Stimulated activated naive CD4-positive, alpha-beta T cell treated with Interleukin-2 at 50 U/mL for 16 hours (primary cell): ENCODE measurements at places on chromosomes 1 and 21.

DNA sequence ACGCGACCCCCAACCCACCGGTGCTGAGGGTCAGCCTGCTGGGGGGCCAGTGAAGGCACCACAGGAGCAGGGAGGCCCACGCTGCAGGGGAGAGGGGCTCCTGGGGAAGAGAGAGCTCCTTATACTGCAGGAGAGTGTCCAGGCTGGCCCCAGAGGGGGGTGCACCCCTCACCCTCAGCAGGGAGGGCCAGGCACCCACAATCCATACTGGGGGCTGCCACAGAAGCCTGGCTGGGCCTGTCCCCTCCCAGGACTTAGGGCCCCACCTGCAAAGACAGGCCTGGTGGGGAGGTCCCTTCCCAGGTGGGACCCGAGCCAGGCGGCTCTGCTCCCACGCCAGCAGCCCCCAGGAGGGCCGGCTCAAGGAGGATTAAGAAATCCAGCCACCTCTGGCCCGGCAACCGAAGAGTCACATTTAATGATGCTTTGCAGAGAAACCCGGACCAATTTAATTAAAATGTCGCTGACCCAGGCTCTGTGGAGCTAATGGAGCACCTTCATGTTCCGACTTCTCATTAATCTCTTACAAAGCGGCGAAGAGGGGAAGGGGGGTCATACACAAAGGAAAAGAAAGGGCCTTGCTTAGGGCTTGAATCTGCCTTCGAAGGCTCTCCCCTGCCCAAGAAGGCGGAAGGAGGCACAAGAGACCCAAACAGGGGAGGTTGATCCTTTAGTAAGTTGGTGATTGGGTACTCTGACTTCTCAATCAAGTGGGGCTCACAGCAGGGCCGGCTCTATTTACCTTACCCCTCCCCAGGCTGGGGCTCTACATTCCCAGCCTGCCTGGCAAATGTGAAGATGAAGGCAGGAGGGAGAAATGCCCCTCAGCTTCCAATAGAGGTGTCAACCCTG, 25.0 kb downstream of the WNT9A start:
- DNase-seq, result no peak

DNA sequence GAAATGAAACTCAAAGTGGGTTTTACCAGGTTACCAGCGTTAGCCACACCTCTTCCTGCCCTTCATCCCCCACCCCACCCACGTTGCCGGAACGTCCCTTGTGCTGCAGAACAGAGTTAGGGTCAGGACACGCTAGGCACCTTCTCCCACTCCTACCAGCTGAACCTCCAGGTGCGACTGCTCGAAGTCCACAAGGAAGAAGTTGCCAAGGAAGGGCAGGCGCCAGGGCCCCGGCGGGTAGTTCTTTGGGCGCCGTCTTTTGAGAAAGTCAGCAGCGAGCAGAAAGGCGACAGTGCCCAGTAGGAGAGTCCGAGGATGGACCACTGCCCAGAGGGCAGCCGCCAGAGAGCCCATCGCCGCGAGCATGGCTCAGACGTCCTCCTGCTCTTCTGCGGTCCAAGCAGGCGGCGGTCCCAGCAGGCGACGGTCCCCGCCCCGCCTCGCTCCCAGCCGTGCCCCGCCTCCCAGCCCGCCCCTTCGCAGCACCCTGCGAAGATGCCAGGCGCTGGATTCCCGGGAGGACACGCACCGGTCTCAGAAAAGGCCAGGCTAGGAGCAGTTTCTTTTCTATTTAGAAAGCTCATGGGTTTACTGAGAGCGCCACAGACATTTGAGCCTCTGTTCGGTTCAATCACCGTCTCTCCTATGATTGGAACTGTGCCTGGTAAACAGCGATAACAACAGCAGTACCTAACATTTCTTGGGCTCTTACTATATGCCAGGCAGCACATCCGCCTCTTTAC, at the start of gene CYP2J2:
Gene CYP2J2 (minus strand): TSS at position 393 of the 743 bp plus-strand sequence. CDS start 27 bp downstream, at position 366.
- peak; percentile 13 for DNase-seq

DNA sequence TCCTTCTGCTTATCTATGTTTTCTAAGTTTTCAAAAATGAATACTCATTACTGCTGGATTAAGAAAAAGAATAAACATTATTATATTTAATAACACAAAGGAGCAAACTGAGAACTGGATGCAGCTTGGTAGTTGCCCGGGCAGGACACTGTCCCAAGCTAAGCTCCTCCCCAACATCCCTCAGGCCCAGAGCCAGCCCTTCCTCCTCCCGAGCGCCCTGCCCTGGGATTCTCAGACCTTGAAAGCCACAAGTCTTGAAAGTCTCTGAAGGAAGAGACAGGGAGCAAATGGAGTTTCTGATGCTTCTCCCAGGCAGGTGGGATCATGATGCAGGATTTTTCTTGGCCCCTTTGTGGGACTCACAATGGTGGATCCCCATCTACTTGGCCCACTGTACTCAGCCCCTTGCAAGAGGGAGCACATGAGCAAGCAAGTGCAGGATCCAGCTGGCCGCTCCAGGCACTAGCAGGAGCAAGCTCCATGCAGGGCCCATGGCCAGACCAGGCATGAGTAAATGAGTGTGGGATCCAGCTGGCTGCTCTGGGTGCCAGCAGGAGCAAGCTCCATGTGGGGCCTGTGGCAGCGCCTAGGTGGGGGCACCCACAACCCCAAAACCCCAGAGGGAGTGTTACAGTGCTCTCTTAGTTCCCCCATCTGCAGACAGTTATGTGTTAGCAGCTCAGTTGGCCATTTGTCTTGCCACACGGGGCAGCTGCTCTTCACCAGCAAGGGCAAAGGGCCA, 32.1 kb upstream of the RAB4A start:
- DNase-seq, result no peak

DNA sequence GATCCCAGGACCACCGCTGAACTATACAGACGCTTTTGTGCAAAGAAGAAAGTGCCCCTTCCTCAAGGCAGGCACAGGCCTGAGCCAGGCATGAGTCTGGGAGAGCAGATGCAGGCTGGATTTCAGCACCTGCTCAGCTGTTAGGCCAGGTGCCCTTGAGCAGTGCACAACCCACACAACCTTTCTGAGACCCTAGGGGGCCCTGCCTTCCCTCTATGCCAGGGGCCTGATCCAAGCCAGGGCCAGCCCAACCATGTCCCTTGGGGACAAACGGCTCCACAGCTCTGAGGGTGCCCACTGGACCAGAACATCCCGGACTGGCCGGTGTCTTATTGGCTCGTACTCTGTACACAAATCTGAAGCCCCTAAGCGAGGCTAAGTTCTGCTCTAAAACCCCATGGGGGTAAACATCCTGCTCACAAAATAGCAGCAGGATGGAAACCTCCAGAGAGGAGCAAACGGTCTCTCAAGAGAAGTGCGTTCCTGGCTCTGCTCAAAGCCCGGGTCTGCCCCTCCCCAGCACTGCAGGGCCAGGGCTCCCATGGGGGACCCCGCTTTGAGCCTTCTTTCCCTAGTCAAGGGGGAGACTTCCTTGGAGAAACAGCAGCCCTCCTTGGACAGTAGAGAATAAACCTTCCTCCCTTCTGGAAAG, 275.1 kb downstream of the NPHP4 start:
- DNase-seq, result no peak

DNA sequence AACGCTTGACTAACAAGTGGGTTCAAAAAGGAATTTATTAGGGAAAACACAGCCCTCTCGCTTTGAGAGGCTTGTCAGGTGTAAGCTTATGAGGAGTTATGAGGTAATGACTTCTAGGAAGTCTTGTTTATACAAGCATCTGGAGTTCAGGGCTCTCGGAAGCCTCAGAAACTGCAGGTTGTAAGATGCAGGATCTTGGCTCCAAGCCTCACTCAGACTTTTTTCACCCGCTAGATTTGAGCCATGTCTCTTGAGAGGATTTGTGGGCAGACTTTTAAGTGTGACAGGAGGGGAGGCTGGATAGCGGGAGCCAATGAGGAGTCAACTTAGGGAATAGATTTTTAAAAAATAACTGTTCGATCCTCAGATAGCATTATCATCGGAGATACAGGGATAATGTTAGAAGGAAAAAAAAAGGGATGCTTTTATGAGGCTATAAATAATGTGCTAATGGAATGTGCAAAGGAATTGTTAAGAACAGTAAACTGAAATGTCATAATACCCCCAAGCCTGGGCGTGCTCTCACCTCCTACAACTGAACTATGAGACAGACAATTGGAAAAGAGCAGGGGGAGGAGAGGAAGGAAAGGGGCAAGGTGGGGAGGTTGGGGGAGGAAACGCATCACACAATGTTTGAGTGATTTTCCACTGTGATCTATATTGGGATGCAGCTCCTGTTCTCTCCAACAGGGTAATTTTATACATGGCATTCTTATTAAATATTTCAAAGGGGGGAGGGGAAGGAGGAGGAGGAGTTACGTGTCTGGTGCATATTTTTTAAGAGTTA, 107.4 kb upstream of the ESRRG start:
- no peak for DNase-seq
